ENCODE measurements at places on chromosomes 13 and 19. TPM values are rescaled to one million over a fixed set of nuclear protein-coding genes. Genes with fewer than 3 reads are reported as not detected.

Gene TTC9B
- total RNA-seq: not detected

Gene ERICH6B
- not detected for total RNA-seq

Gene CEACAM4
- not detected for total RNA-seq

Gene PCDH8
- total RNA-seq: not detected

All from activated T-cell treated with anti-CD3 and anti-CD28 coated beads, Interleukin-2, amount 50 U/mL, for 72 hours (primary cell).